ENCODE measurements at places on chromosomes 1 and 21.
A peak's percentile ranks its signal among the peaks of the same experiment; 100 is the strongest.

GRCh38 chr1:198656500-198656932, 17.7 kb downstream of the PTPRC start:
- DNase-seq = no peak

GRCh38 chr1:30484668-30485067, 238.7 kb downstream of the MATN1 start:
- no peak for DNase-seq

GRCh38 chr1:157849229-157849875, 7.7 kb upstream of the CD5L start:
- DNase-seq = no peak

GRCh38 chr1:184910691-184911091, 63.6 kb downstream of the NIBAN1 start:
- DNase-seq = no peak

DNA sequence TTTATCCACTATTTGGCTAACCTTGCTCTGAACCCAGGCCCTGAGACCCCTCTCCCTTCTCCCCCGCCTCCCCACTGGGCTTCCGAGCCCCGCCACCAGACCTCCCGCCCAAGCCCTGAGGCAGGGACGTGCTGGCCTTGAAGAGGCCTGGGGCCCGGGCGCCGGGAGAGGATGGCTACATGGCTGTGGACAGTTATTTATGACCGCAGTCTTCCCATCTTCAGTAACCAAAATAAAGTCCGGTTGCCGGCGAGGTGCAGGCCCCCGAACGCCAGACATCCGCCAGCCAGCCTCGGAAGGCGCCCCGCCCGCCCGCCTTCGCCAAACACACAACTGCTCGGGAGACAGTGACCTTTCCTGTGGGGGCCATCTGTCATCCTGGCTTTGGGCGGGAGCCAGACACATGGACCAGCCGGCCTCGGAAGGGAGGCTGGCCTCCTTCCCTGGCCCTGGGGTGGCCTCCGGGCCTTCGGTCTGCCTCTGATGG, 69.0 kb downstream of the DHRS3 start:
- no peak for DNase-seq

DNA sequence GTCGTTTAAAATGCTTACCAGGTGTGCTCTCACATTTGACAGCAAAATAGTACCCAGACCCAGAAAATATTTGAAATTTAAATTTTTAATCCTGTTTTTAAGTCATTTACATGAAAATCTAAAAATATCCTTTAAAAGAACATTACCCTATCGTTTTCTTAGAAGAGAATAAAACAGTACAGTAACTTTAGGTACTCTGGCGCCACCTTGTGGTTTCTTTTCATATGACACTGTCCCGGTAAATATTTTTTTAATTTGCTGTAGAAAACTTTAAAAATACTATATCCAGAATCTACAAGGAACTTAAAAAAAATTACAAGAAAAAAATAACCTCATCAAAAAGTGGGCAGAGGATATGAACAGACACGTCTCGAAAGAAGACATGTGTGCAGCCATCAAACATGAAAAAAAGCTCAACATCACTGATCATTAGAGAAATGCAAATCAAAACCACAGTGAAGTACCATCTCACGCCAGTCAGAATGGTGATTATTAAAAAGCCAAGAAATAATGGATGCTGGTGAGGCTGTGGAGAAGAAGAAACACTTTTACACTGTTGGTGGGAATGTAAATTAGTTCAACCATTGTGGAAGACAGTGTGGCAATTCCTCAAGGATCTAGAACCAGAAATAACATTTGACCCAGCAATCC, 129.2 kb downstream of the RGS21 start:
- peak; percentile 52 for DNase-seq

GRCh38 chr21:38619992-38620479, 121.8 kb upstream of the ERG start:
- no peak for DNase-seq

DNA sequence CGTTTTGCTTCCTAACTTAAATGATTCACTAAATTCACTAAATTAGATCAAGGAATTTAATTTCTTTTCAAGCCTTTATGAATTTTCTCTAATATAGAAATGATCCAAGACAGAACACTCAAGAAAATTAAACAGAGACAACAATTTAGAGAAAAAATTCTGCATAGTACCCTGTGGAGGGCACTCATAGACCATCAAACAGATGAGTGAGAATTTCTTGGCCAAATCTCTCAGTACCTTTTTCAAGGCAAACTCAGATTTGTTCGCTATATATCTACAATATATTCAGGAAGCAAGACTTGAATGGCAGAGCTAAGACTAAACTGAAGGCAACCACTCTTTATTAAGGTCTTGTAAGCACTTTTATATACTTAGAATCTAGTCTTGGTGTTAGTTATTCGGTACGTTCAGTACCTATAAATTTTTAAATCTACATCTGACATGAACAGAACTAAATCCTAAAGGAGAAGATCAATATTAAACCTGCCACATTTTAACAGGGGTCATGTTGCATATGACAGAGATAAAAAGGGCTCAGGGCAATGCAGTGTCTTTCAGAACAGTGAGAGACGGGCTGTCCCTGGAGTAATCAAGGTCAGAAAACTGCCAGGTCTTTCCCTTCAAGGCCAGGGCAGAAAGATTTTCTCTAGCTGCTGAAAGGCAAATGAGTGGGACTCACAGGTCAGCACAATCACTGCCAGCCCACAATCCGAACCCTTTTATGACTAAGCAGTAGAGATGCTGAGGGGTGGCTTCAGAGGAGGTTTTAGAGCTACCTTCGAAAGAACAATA, 118.8 kb upstream of the TMPRSS15 start:
- DNase-seq = no peak

DNA sequence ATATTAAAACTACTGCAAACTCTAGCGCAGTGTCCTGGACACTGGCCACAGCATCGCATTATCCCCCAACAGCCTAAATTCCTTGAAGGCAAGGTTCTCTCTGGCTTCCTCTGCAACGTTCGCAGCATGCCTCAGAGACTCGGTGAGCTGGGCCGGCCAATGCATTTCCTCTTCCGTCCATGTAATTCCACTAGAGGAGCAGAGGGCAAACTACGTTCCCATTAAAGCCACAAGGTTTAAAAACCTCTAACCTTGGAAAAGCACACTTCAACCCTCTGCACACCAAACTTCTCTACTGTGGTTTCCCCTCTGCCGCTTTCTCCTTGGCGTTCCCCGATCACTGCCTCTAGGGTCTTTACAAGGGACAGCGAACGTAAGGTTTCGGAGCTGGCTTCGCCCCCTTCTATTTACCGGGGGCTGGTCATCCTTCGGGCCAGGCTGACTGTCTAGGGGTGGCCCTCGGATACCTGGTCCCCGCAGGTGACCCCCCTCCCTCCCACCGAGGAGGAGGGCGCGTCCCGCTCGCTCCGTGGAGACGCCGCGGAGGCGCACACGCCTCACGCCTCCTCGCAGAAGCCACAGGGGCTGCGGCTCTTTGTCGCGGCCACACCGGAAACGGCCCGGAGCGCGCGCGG, 456 bp upstream of the SMYD2 start:
- DNase-seq = no peak

DNA sequence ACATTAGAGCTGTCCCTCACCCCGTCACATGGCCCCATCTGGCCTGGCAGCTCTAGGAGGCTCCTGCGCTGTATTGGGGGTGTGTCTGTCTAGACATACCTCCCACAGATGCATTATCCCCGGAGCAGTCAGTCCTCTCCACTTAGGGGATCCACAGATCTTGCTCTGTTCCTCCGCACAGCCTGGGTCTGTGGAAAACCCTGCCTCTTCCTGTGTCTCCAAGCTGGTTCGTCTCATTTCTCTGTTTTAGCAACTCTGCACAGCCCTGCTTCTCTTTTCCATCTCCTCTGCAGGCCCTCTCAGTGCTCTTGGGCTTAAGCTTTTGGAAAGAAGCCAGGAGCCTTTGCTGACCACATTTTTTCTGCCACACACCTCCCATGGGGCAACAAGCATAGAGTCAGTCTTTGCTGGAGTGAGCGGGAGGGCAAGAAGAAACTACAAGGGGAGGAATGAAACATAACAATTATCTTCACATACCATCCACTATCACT, 241.5 kb downstream of the FOXD2 start:
- no peak for DNase-seq

DNA sequence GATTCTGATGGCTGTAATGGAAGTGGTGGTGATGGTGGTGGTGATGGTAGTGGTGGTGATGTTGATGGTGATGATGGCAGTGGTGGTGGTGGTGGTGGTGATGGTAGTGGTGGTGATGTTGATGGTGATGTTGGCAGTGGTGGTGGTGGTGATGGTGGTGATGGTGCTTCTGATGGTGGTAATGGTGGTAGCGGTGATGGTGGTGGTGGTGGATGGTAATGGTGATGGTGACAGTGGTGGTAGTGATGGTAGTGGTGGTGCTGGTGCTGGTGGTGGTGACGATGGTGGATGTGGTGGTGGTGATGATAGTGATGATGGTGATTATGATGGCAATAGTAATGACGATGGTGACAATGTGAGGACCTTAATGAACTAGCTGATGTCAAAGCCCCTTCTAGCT, 35.6 kb upstream of the LRRC3 start:
- DNase-seq = peak; percentile 6

- DNase-seq = no peak
Observed at GRCh38 chr1:56638248-56638647, 6.9 kb upstream of the PRKAA2 start.

- peak; percentile 52 for DNase-seq
Observed at GRCh38 chr1:50368179-50369007, 54.9 kb downstream of the DMRTA2 start.
